ENCODE measurements at places on chromosomes 1 and 21.
A peak's percentile ranks its signal among the peaks of the same experiment; 100 is the strongest.

- peak; percentile 89 for DNase-seq
Measured at GRCh38 chr1:205351984-205352713, 4.6 kb downstream of the KLHDC8A start.

DNA sequence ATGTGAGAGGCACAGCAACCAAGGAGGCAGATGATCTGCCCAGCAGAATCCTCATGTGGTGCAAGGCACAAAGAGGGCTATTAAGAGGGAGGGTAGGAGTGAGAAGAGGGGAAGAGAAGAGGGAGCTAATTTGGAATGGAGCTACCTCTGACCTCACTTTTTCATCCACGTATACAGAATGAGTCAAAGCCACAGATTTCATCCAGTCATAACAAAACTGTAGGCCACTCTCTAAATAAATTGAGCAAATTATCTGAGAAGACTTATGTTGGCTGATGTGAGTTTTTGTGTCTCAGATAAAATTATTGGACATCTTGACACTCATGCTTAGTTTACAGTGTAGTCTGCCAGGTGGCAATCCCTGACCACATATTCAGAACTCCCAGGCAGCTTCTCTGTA is 325.6 kb downstream of the TTLL7 start:
- DNase-seq: no peak

- DNase-seq: no peak
Measured at GRCh38 chr1:78143673-78144072, 97.9 kb downstream of the GIPC2 start.

- peak; percentile 67 for DNase-seq
Measured at GRCh38 chr1:160376525-160377131, 9.8 kb downstream of the NHLH1 start.

DNA sequence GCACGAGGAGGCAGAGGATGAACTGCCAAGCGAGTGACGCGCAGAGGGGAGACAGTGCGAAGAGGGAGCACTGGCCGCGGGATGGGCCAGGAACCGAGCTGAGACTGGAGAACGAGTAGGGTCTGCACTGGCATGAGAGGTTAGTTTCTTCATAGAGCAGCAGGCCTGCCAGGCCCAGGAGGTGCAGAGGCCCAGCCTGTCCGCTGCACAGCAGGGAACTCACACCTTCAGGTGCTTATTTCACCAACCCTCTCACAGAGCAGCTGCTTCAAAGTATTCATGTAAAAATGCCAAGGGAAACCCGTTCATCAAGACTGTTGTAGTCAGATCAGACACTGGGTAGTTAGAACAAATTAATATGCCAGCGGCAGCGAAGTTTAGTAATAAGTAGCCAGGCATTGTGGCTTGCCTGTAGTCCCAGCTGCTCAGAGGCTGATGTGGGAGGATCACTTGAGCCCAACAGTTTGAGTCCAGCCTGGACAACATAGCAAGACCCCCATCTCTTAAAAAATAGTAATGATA is 144.5 kb downstream of the SLC45A1 start:
- no peak for DNase-seq

DNA sequence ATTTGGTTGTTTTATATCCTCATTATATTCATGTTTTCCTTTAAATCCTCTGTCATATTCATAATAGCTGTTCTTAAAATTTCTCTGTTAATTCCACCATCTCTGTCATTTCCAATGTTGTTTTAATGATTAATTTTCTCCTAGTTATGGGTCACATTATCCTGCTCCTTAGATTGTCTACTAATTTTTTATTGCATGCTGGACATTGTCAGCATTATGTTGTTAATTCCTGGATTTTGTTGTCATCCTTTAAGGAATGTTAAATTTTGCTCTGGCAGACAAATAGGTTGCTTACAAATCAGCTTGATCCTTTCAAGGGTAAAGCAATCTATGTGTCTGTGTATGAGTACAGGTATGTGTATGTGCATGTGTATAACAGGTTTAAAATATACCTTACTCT is 393.8 kb upstream of the POU3F1 start:
- no peak for DNase-seq

DNA sequence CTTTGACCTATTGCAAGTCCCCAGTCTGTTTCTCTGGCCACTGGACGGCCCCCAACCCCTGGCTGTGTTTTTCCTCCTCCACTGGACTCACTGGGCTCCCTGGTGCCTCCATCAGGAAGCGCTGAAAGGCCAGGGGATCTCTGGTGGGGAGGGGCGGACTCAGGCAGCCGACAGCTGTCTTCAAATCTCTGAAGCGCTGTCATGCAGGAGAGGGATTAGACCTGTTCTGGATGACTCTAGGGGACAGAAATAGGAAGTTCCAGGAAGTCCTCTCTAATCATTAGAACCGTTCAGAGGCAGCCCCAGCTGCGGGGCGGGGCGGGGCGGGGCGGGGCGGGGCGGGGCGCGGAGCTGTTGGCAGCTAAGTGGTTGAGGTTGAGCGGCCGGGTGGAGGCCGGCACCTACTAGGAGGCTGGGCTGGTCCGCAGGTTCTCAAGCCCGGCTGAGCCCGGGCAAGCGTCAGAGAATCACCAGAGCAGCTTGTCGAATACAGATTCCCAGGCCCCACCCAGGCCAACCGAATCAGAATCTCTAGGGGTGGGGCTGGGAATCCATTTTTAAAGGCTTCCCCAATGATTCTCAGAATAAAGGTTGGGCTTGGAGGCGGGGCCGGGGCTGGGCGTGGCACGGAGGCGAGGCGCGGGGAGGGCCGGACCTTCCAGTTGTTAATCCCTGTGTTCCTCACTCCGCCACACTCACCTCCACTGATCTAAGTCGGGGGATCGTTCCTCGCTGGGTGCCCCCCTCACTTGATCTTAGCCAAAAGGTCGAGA is 11.4 kb upstream of the PHLDA3 start:
- DNase-seq: peak; percentile 93

DNA sequence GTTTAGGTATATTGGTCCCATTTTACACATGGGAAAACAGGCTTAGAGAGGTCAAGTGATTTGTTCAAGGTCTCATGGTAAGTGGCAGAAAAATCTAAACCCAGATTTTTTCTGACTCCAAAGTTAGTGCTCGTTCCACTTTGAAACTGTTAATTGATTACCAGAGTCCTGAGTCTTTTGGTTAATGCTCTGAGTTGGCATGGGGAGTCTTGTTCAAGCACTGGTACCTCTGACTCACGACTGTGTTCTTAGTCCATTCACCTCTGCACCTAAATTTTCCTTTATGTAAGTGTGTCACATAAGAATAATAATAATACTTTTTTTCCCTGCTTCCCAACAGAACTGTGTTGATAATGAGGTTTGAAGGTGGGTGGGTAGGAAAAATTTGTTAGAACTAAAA is 59.3 kb downstream of the VANGL2 start:
- DNase-seq: no peak

DNA sequence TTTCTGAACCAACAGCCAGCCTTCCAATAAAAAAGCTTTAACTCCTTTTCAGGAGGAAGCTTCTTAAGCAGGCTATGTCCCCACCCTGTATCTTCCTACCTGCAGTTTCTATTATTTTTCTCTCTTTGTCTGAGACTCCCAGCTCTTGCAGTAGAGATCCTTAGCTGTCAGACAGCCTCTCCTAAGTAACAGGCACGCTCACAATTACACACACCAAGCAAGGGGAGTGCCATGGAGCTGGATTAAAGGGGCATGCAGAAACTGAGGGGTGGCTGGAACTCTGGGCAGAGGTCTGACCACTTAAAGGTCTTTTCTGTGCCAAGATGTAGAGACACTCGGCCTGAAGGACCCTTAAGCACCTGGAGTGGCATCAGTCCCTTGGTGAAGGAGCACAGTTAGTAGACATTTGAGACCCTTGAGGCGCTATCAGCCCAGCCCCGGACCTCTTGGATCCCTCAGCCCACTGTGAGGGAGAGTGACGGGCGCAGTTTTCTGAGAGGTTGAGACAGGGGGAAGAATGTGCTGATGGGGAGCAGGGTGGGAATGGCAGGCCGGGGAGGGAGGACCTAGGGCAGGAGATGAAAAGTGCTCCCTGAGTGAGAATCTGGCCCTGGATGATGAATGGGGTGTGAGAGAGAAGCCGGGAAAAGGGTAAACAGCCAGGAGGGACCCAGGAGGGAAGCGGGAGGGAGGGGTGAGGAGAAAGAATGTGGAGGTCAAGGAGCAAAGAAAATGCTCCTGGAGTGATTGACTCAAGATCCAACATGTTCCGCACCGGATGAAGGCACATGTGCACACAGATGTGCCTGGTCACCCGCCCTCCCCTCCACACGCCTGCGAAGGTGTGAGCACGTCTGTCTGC is 13.3 kb downstream of the PLXNA2 start:
- no peak for DNase-seq

DNA sequence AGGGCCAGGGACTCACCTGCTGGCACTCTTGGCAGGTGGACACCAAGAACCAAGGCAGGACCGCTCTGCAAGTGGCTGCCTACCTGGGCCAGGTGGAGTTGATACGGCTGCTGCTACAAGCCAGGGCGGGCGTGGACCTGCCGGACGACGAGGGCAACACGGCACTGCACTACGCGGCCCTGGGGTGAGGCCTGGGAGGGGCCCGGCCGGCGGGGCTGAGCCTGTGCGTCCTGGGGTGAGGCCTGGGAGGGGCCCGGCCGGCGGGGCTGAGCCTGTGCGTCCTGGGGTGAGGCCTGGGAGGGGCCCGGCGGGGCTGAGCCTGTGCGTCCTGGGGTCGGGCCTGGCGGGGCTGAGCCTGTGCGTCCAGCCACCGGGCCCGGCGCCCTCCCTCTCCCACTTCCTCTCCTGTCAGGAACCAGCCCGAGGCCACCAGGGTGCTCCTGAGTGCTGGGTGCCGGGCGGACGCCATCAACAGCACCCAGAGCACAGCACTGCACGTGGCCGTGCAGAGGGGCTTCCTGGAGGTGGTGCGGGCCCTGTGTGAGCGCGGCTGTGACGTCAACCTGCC is 4.6 kb upstream of the MMP23B start:
- DNase-seq: no peak

DNA sequence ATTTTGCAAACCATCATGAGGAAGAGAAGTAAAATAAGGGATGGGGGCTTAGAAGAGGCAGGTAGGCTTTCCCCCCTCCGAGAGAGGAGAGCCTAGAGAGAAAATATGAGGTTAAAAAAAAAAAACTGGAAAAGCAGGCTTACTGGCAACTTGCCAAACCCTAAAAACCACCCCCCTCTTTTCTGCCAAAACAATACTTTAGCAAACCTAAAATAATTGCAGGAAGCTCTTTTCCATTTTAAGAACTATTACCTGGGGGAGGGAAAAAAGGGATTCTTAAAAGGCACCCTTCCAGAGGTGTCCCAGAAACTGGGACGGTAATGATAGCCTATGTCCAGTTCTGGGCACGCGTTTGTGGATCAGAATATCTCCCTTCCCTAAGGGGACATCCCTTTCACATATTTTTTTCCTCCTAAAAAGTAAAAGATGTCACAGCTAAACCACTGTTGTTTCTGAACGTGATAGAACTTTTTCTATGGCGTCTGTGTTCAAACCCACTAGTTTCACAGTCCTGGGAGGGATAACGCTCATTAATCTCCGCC is 1.1 kb upstream of the NFIA start:
- peak; percentile 37 for DNase-seq

- peak; percentile 77 for DNase-seq
Measured at GRCh38 chr1:156081180-156081916, 917 bp downstream of the MEX3A start.

Data from NCI-H345 (cell line).